GM04504 (cell line): ENCODE measurements at places on chromosomes 16 and 17.

DNA sequence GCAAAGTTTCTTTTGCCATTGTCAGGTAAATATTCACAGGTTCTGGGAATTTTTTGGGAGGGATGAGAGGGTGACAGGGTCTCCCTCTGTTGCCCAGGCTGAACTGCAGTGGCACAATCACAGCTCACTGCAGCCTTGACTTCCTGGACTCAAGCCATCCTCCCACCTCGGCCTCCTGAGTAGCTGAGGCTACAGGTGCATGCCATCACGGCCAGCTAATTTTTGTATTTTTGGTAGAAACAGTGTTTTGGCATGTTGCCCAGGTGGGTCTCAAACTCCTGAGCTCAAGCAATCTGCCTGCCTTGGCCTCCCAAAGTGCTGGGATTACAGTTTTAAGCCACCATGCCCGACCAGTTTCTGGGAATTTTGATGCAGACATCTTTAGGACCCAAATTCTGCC, 53.0 kb downstream of the IQCK start:
- DNase-seq: no peak

GRCh38 chr17:75642784-75643642, 9.8 kb downstream of the SMIM5 start:
- no peak for DNase-seq

DNA sequence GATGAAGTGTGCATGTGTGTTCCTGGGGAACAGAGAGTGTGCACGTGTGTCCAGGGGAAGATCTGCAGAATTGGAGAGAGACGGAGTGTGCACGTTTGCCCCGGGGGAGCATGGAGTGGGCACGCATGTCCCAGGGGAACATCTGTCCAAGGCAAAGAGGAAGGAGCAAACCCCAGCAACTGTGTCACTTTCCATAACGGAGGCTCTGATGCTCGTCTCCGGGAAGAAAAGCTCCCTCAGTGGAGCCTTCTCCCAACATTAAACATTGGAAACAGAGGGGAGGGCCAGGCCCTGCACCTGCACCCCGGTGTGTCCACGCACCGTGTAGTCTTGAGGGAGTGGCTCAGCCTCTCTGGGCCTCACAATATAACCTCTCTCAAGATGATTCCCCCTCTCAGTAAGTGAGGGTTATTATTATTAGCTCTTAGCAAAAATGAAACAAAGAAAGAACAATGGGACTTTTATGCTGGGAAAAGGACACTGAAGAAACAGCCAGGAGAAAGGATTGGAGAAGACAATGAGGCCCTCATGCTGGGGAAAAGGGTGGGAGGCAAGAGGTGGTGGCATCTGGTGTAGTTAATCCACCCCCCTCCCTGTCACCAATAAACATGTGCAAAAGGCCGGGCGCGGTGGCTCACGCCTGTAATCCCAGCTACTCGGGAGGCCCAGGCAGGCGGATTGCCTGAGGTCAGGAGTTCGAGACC, 7.6 kb downstream of the RAB40B start:
- no peak for DNase-seq

- DNase-seq: no peak
These were observed 36.7 kb upstream of the ABR start for GRCh38 chr17:1216217-1217088.

GRCh38 chr17:60154616-60155426, 5.0 kb downstream of the CA4 start:
- DNase-seq: peak; percentile 86

DNA sequence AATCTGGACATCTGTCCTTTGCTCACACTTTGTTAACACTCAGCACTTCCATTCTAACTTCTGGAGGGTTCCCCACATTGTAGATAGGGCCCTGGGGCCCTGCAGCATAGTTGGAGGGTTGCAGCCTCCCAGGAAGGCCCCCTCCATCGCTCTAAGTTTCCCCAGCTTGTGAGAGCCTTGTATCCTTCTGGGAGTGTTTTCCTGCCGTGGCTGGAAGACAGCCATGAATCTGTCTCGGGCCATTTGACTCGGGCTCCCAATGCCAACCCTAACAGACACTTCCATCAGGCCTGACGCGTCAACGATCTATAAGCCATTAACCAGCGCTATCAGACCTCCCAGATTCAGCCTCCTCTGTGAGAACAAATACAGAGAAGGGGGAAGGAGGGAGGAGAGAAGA, 263.7 kb upstream of the RPL38 start:
- DNase-seq: no peak

DNA sequence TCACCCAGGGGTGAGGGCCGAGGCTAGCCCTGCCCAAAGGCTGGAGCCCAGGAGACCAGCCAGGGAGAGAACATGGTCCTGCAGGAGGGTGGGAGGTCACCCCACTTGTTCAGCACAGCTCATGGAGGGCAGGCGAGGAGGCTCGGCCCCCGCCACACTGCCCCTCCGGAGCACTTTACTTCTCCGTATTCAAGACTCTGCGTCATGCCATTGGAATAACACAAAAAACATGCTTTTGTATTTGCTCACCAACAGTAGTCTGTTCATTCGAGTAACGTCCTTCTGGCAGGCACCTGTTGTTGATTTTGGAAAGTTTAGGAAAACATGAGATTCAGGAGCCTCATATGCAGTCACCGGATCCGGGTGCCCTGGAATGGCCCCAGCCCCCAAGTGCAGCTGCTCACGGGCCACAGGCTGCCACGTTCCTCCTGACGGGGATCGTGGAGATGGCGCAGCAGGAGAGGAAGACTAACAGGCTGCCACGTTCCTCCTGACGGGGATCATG, 81.1 kb upstream of the DNAH17 start:
- no peak for DNase-seq

- DNase-seq: no peak
These were observed 137.6 kb downstream of the COPRS start for GRCh38 chr17:31721291-31722025.

- DNase-seq: peak; percentile 58
These were observed 34.5 kb downstream of the YWHAE start for GRCh38 chr17:1365445-1366039.

- no peak for DNase-seq
These were observed 20.7 kb upstream of the CBX4 start for GRCh38 chr17:79859676-79860615.

GRCh38 chr17:51499897-51500296, 239.6 kb downstream of the UTP18 start:
- no peak for DNase-seq
